D721Med (cell line): ENCODE measurements at places on chromosomes 13 and 19.

GRCh38 chr13:68417801-68418200 lies 1187.7 kb upstream of the PCDH9 start:
- DNase-seq = no peak

- no peak for DNase-seq
Observed at GRCh38 chr19:2387367-2388288, 27.6 kb downstream of the TMPRSS9 start.

- DNase-seq = no peak
Observed at GRCh38 chr13:63693696-63694095, 2278.0 kb upstream of the PCDH20 start.

DNA sequence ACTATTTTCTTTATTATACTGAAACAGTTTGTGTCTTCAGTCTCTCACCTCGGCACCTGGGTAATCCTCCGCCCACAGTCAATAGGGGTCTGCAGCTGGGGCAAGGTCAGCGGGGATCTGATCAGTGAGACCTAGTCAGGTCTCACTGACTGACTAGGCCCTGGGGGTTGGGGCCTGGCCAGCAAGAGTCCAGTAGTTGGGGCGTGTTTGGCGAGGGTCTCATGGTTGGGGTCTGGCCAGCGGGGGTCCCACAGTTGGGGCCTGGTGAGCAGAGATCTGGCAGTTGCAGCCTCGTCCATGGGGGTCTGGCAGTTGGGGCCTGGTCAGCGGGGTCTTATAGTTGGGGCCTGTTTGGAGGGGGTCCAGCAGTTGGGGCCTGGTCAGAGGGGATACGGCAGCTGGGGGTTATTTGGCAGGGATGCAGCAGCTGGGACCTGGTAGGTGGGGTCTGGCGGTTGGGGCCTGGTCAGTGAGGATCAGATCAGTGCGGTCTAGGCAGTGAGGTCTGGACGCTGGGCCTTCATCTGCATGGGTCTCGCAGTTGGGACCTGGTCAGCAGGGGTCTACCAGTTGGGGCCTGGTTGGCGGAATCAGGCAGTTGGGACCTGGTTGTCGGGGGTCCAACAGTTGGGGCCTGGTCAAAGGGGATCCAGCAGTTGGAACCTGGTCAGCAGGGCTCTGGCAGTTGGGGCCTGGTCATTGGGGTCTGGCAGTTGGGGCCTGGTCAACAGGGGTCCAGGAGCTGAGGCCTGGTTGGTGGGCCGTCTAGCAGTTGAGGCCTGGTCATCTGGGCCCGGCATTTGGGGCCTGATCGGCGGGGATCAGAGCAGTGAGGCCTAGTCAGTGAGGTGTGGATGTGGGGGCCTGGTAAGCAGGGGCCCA lies 61.1 kb upstream of the TPM4 start:
- no peak for DNase-seq

GRCh38 chr13:22655106-22655852 lies 525.5 kb upstream of the SGCG start:
- DNase-seq = no peak

- no peak for DNase-seq
Observed at GRCh38 chr19:58338825-58339558, 12.2 kb downstream of the ZSCAN22 start.

DNA sequence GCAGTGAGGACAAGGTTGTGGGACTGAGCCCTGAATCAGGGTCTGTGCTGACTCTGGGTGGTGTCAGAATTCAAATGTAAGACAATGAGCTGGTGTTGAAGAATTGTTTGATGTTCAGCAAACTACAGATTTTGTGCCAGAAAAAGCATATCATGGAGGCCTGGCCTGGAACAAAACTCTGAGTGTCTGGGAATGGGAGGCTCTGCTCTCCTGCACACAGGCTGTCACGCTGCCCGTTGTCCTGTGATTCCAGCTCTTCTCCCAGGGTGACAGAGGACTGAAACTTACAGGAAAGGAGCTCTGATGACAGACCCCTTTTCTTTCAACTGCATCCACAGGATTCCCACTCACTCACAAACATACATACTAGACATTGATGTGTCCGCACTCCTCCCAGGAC lies 120.1 kb downstream of the ZNF486 start:
- no peak for DNase-seq

GRCh38 chr19:48962849-48963165 lies 2.3 kb upstream of the FTL start:
- DNase-seq = no peak

DNA sequence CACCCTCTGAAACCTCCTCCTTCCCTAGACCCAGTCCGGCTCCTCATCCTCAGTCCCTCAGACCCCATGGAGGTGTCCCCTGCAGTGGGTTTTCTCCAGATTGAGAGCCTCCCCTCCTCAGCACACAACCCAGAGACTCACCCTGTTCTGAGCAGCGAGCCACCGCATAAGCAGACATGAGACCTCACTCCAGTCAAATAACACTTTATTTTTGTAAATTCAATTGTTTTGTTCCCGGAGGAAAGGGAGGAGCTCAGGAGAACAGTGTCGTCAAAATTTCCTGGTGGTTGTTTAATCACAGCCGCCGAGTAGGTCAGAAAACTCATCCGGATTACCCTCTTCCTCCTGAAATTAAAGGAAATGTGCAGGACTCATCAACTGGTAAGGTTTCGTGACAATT lies 57.5 kb downstream of the ERICH4 start:
- DNase-seq = no peak

DNA sequence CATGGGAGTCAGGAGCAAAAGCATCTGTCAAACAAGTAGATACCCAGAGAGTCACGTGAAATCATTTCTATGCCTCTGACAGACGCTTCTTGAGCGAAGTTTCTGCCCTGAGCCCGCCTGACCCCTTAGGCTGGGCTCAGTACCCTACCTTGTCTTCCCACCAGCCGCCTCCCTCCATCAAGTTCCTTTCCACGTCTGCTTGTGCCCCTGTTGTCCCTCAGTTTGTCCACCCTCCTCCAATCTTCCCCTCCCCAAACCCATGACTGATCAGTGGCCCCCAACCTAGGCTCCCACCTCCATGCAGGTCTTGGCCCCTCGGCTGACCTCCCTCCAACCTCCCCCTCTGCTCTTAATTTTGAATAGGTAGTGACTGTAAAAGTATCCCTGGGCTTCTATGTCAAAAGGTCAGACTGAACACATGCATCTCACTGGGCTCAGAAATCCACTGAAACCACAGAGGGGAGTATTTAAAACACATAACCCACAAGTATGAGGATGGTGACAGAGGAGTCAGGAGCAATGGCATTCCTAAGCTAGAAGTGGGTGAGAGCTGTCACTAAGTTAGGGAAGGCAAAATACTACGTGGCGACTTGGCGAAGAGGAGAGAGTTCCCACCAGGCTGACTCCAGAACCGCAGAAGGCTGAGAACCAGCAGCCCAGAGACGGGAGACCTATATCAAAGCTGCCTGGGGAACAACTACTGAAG lies 1.7 kb upstream of the ZNF446 start:
- no peak for DNase-seq

DNA sequence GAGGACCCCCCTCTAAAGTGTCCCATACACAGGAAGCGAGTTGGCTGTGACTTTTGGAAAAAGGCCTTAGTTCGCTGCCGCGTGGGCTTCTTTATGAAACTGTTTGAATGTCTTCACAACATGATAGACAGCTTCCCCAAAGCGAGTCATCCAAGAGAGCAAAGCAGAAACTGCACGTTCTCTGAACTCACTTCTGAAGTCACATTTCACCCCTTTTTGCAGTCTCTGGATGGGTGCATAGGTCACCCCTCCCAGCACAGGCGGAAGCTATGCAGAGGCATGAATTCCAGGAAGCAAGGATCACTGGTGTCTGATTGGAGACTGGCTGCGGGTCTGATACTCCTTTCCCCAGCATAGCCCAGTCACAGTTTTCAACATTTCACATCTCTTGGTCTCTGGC lies 10.6 kb downstream of the GPI start:
- no peak for DNase-seq

GRCh38 chr19:13827656-13828055 lies 32.4 kb downstream of the ZSWIM4 start:
- DNase-seq = no peak

DNA sequence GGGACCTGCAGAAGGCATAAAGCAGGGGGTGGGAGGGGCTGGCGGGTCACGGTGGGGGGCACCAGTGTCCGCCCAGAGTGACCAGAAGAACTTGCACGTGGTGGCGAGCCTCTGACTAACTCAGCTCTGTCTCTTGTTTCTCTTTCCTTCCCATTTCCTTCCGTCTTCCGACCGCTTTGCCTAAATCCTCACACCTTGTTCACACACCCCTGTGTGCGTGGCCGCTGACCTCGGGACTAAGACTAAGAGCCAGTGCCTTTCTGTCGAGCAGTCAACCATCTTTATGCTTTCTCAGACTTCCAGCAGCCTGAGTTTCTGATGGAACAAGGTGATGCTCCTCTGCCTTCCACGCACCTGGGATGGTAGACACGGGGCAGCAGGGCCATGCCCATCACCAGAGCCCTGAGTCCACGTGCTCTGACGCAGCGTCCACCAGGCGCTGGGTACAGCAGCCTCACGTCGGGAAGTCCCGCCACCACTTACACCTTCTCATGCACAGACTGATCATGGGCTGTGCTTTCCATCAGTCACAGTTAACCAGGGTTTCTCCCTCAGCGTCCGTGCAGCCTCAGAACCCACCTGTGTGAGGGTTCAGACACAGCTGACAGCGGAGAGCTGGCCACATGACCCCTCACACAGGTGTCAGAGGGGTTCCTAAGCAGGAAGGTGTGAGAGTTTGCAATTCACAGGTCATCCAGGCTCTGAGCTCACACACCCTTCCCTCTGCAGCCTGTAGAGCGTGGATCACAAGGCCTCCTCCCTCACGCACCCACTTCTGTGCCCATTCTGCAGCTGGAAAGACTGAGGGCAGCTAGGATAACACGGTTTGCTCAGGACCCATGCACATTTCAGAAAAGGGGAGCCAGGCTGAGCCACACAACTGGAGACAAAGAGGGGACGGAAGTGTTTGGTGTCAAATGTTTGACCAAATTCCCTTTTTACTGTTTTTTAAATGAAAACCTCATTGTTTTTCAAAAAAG lies 90.7 kb upstream of the MCF2L start:
- no peak for DNase-seq

DNA sequence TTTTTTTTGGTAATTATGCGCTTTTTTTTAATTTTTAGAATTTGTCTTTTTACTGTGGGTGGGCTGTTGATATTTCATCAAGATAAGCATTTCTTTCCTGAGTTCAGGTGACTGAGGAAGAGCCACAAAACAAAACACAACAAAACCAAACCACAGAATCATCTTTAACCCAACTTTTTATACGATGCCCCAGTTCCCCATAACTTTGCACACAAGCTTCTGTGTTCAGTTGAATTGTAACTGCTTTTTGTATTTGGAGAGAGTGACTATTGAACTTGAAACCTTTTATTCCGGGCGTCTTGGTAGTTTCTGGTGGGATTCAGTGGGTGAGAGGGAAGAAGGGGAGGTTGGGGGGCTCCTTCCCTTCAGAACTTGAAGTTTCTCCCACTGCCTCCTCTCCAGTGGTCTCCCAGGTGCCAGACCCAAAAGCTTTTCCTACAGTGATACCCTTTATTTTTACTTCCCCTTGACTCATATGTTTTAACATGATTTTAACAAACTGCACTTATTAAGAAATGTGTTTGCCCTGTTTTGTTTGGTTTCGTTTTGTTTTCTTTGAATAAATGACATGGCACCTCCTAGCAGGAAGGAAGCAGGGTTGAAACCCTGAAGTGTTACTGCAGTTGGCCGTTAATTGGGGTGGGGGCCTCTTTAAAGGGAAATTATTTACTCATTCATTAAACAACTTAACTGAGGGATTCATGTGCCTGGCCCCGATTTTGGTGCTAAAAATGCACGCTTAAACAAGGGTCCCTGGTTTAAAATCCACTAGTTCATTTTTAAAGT lies 2.7 kb upstream of the CCDC97 start:
- no peak for DNase-seq

DNA sequence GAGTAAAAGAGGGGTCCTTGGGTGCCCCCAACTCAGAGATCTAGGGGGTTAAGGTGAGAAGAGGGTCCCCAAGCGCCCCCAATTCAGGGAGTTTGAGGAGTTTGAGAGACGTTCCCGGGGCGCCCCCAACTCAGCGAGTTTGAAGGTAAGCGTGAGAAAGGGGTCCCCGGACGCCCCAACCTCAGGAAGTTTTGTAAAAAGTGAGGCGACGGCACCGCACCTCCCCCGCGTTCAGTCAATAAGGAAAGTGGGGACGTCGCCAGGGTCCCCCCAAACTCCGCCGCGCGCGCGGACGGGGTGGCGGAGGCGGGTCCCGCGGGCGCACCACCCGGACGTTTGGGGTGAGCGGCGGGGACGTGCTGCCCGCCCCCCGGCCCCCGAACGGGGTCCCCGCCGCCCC lies 353 bp downstream of the RFX2 start:
- DNase-seq = no peak

GRCh38 chr13:20125129-20125782 lies 35.6 kb downstream of the GJA3 start:
- DNase-seq = no peak

- no peak for DNase-seq
Observed at GRCh38 chr13:82136880-82137279, 1745.4 kb downstream of the SLITRK1 start.

DNA sequence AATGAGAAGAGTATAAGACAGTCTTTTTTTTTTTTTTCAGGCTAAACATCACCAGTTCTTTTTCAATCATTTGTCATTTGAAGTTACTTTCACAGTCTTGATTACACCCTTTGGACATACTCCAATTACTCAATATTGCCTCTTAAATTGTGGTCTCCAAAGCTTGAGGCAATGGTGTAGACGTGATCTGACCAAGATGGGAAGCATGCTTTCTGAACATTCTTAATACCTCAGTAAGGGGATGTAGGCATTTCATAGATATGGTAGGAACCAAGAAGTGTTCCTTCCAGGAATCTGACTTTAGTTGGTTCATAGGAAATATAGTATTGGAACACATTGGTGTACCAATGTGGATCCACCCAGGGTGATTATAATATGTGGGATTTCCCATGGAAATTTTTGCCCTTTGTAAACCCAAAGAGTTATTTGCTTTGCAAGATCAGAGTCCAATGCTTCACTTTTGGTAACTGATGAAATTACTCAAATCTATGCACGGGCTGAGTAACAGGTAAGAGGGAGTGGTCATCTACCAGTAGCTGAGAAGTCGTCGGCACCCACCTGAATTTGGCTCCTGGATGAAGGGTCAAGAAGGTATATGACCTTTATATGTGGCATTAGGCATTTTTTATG lies 62.2 kb downstream of the ERCC5 start:
- no peak for DNase-seq

- no peak for DNase-seq
Observed at GRCh38 chr19:3585301-3586126, at the start of gene GIPC3. GIPC3 (plus strand) TSS chr19:3585478; CDS start chr19:3585598, 120 bp downstream.

- no peak for DNase-seq
Observed at GRCh38 chr13:74795526-74795925, 661.3 kb upstream of the KLF12 start.

GRCh38 chr13:73653688-73654087 lies 480.5 kb downstream of the KLF12 start:
- no peak for DNase-seq

GRCh38 chr19:41172297-41173164 lies 20.5 kb upstream of the CYP2S1 start:
- no peak for DNase-seq

GRCh38 chr19:29873024-29873800 lies 61.4 kb downstream of the CCNE1 start:
- DNase-seq = peak; percentile 81

- DNase-seq = no peak
Observed at GRCh38 chr19:5308451-5309437, 31.9 kb downstream of the PTPRS start.

- DNase-seq = no peak
Observed at GRCh38 chr13:59016250-59016649, 1147.5 kb downstream of the DIAPH3 start.

- DNase-seq = no peak
Observed at GRCh38 chr13:25662516-25662915, 290.7 kb downstream of the ATP8A2 start.
